ENCODE measurements at places on chromosomes 2 and 18. TPM values are rescaled to one million over a fixed set of nuclear protein-coding genes. Genes with fewer than 3 reads are reported as not detected.
A peak's percentile ranks its signal among the peaks of the same experiment; 100 is the strongest.

The TMEM200C gene
- total RNA-seq: not detected

The ALPG gene
- not detected for total RNA-seq

The GRHL1 gene
- total RNA-seq: 0.36 TPM

The TTR gene
- total RNA-seq: not detected

DNA sequence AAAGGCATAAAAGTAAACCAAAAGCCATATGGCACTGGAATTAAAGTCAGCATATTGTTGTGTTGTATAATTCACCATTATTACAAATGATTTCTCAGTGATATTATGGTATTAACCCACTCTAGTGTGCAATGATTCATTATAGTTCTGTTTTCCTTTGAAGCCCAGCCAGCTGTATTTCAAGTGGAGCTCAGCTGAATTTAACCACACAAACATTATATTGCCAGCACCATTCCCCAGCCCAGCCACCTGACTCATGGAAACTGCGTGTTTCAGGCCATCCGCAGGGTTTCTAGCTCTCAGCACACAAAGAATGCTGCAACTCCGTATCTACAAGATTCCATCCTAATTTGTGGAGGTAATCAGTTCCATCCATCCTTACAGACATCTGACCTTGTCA is 166.8 kb upstream of the CHAC2 start:
- peak; percentile 24 for DNase-seq

DNA sequence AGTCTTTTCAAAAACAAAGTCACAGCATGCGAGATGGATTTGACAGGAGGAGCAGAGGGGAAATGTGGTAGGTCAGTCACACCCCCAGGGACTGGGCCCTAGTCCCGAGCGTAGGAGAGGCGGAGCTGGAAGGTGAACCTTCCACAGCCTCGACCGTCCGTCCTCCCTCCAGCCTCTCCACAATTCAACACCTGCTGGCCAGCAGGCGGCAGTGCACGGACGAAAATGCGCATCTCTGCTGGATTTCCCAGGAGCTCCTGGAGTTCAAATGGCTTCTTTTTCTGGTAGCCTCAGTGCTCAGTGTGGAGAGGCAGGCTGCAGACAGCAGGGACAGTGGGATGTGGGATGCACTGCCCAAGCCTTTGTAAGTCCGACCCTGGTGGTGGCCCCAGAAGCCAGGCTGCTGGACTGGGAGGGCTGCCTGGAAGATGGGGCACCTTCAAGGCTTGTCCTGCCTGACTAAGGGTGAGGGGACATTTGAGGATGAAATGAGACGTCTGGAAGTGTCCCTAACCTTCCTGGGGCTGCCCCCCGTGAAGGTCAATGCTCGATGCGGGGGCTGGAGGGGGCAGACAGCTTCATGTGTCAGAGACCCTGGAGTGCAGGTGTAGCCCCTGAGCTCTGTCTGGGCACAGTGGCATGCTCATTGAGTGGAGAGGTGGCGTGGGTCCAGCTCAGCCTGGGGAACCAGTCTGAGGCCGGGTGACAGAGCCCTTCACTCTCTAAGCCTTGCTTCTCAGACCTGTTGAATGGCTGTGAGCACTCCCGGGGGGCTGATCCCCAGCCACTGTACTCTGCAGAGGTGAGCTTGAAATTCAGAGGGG is 189.5 kb downstream of the TFCP2L1 start:
- peak; percentile 56 for DNase-seq

- no peak for DNase-seq
Measured at GRCh38 chr18:49640741-49641140, 78.9 kb downstream of the LIPG start.

- no peak for DNase-seq
Measured at GRCh38 chr2:147818741-147819140, 26.1 kb upstream of the ACVR2A start.

DNA sequence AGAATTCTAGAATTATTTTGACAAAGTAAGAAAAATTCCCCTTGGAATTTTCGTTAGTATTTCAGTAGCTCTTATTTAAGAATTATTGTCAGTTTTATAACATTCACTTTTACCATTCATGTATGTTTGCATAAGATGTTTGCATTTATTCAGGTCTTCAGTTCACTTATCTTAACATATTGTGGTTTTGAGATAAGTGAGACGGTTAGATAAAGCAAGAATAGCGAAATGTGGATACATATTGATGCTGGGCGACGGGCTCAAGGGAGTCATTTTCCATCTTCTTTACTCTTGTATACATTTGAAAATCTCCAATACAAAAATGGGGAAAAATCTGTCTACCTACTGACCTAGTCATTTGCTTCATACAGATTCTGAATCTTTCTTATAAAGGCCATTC is 156.7 kb upstream of the HDAC4 start:
- DNase-seq: no peak

GRCh38 chr18:11951390-11951851 is 29.9 kb upstream of the IMPA2 start:
- DNase-seq: no peak

DNA sequence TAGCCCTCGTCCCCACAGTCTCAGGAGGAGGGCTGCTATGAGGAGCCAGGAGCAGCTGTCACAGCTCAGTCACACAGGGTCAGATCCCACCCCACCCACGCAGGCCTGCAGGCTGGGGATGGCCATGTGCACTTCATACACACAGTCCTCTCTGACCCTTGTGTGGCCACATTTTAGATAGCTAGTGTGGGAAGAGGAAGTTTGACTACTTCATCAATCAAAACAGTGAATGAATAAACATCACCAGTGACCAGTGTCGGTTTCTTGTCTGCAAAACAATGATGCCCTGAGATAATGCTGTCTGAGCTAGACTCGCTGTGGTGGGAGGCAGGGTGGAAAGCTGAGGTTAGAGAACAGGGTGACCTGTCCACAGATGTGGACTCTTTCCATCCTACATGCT is 107.1 kb downstream of the PIEZO2 start:
- DNase-seq: peak; percentile 69

DNA sequence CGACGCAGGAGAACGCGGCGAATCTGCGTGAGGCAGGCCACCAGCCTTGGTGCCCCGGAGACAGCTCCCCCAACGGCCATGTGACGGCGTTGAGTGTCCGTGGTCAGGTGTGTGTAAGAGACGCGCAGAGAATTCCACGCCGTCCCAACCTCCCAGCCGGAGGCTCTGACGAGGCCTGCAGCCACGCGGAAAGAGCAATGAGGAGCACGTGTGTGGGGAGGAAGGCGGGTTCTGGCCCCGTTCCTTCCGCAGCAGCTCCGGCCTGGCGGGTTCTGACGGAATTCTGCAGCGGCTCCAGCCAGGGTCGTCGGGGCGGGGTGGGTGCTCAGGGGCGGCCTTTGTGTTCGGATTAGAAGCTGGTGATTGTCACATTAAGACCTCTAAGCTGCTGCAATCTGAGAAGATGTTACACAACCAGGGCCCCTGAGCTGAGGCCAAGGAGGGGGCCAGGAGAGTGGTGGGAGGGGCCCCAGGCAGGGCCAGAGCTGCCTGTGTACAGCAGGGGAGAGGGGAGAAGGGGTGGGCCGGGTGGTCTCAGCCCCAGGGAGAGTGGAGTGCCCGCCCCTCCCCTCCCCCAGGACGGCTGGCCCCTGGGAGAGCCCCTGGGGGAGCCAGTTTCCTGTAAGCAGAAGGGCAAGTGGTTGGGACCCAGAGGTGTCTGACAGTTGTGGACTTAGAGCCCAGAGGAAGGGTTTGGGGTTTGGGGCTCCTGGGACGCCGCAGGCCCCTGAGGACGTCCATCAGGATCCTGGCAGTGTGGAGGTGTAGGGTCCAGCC is 5.1 kb upstream of the GAL3ST2 start:
- DNase-seq: no peak

DNA sequence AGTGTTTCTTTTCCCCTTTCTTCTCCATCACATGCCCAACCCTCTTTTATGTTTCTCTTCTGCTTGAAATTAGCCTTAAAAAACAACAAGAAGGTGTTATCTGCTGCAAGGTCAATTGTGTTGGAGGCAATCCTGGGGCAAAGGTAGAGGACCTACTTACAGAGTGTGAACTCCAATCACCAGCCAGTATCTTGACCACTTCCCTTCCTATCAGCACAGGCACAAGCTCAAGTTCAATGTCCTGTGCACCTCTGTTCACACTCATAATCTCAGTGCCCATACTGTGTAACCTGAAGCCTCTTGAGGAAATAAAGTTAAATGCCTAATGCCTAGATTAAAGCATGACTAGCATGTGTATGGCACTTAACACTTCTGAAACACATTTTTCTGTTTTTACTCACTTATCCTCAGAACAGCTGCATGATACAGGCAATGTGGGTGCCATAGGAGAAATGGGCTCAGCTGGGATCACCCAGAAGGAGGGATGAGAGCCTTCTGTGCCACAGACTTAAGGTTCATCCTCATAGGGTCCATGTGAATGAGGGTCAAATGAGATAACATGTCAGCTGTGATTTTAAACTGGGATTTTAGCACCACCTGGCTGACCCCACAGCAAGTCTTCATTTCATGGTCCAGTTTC is 701.5 kb downstream of the BCL11A start:
- DNase-seq: no peak

- DNase-seq: peak; percentile 20
Measured at GRCh38 chr2:156909983-156910382, 347.5 kb upstream of the GALNT5 start.

DNA sequence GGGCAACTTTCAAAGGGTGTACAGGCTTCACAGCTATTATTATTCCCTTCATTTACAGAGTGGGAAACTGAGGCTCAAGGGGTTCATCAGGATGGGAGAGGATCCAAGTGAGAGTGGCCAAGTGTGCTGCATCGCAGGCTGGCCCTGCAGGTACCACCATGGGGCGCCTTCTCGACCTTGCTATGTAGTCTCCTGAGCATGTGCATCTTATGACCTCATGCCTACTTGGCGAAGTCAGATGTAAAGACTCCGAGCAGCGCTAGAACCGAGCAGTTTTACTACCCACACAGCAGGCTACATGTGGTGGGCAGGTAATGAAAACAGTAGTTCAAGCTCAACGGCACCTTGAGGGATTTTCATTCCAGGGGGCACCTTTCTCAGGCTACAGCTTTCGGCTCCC is 42.0 kb downstream of the TFCP2L1 start:
- DNase-seq: no peak

DNA sequence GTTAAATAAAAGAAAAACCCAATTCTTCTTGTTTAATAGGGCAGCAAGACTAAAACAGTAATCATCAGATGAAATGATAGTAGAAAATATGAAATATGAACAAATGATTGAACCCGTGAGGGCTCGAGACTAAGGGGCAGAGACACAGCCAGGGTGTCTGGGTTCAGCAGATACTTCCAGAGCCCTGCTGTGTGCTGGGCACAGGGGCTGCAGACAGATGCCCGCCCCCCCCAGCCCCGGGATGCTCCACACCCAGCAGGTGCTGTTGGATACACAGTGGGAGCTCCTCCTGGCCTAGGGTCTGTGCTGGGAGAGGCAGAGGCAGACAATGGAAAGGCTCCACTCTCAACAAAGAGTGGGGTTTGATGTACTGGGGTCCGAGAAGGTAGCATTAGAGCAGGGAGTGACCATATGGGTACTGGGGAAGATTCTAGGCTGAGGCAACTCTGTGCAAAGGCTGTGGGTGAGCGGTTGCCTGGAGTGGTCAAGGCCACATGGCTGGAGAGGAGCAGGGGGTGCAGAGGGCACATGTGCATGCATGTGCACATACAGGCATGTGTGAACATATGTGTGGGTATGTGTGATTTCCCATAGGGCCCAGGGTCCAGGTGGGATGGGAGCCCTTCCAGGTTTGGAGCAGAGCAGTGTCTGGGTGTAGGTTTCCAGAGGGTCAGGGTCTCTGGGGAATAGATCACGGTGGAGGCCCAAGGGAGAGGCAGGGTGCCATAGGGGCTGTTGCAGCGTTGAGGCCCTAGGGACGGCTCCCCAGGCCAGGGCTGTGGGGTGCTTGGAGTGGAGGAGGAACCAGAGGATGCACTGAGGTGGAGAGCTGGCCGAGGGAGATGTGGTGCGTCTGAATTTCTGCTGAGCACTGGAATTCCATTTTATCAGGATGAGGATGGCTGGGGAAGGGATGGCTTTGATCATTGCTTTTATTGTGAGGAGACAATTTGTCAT is 36.7 kb downstream of the LDLRAD4 start:
- DNase-seq: no peak

DNA sequence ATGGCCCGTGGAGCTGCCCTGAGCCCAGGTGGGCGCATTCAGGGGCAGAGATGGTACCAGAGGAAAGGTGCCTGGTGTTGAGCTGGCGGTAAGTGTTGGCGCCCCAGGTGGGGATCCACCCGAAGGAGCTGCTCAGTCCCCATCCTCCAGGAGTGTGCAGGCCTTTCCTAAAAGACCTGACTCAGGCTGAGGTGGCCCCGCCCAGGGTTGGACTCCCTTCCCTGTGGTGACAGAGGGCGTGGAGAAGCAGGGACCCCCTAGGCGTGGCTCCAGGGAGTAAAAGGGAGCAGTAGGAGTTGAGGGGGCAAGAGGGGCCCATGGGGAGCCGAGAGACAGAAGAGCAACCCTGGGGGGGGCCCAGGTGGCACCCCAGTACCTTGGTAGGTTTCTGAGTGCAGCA is 2.4 kb downstream of the OXER1 start:
- no peak for DNase-seq

GRCh38 chr2:85875350-85876050 is 13.3 kb downstream of the ST3GAL5 start:
- no peak for DNase-seq

DNA sequence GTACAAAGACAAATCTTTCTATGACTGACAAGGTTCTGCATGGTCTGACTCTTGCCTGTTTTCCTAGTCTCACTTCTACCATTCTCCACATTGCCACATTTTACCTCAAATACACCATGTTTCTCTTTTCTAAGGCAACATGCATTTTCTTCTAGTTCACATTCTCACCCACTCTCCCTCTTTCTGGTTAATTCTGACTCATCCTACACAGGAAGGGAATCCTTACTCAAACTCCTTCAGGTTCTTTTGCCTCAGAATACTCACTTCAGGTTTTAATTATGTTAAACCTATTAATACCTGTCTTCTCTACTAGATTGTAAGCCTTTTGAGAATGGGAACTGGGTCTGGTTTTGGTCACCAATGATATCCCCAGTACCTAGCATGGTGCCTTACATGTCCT is 47.2 kb downstream of the MAP2 start:
- DNase-seq: peak; percentile 53

DNA sequence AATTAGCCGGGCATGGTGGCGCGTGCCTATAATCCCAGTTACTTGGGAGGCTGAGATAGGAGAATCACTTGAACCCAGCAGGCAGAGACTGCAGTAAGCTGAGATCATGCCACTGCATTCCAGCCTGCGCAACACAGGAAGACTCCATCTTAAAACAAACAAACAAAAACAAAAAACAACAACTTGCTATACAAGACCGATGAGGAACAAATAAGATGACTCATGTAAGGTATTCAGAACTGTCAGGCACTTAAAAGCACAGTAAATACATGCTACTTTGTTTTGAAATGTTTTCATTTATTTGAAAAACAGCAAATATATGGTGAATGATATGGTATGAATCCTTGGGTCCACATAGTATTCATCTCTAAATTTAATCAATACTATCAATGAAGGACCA is 66.7 kb downstream of the TRIP12 start:
- no peak for DNase-seq

DNA sequence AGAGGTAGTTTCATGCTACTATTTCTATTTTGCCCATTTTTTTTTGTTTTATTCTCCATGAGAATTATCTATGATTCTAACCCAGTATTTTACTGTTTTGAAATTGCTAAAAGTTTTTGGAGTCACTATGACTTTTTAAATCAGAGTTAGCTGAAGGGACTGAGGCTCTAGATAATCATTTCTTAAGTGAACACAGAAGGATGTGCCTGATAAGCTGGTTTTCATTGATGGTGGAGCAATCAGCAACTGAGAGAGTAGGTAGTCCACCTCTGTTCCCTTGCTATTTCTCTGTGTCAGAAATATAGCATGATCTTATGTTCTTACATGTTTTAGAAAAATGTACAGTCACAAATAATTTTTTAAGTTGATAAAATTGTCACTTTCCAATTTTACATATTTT is 59.4 kb downstream of the CCDC138 start:
- no peak for DNase-seq

All from RPMI7951 (cell line).